Heart left ventricle (tissue), 16 donors: ENCODE measurements at places on chromosomes 6 and 20. TPM values are rescaled to one million over a fixed set of nuclear protein-coding genes. Genes with fewer than 3 reads are reported as not detected.

Gene PACSIN1
- 1.6 TPM for polyA plus RNA-seq

Gene RBM24
- polyA plus RNA-seq, result 119 TPM

Gene NANP
- polyA plus RNA-seq, result 5.2 TPM

Gene CLPSL1
- not detected for polyA plus RNA-seq

DNA sequence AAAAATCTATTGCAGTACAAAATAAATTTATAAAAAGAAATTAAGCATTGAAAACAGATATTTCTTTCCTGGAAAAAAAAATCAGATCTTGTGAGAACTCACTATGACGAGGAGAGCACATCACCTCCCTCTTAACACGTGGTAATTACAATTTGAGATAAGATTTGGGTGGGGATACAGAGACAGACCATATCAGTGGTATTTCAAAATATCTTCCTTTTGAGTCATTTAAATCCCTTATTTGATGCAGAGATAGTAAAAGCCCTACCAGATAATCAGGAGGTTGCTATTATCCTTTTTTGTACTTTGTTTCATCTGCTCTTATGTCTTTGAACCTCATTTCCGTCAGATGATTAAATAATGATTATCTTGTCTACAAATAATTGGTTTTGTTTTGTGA, 800.4 kb downstream of the KIF16B start:
- no peak for DNase-seq

DNA sequence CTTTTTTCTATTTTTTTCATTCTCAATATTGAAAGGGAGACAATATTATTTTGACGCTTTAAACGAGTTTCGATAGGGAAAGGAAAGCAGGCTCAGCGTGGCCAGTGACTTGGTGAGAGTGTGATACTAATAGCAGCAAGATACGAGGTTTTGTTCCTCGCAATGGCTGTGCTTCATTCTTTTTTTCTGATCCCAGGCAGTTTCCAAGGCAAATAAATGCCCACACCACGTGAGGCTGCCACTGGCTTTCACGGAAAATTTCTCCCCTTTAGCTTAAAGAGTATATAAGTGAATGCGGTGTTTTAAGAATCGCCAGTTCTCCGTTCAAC, 196.4 kb upstream of the ZNF184 start:
- DNase-seq, result no peak

GRCh38 chr6:125129354-125129753, 24.2 kb upstream of the TPD52L1 start:
- DNase-seq, result no peak

DNA sequence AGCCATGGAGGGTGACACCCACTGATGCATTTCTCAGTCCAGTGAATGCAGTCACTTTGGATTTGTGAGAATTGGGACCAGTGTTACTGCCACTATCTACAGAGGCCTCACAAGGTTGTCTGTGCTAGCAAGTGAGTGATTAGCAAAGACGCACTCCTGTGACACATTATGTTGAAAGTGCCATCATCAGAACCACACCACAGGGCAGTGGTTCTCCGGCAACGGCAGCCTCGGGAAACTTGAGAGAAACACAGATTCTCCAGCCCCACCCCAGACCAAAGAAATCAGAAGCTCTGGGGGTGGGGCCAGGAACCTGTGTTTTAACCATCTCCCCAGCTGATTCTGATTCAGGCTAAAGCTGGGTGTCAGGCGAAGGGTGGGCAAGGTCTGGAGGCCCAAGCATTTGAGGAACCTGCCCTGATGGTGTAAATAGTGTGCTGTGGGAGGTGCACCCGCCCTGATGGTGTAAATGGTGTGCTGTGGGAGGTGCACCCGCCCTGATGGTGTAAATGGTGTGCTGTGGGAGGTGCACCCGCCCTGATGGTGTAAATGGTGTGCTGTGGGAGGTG, 39.9 kb downstream of the TMEM242 start:
- DNase-seq, result peak; percentile 13
